ENCODE measurements at places on chromosomes 3 and 15.

DNA sequence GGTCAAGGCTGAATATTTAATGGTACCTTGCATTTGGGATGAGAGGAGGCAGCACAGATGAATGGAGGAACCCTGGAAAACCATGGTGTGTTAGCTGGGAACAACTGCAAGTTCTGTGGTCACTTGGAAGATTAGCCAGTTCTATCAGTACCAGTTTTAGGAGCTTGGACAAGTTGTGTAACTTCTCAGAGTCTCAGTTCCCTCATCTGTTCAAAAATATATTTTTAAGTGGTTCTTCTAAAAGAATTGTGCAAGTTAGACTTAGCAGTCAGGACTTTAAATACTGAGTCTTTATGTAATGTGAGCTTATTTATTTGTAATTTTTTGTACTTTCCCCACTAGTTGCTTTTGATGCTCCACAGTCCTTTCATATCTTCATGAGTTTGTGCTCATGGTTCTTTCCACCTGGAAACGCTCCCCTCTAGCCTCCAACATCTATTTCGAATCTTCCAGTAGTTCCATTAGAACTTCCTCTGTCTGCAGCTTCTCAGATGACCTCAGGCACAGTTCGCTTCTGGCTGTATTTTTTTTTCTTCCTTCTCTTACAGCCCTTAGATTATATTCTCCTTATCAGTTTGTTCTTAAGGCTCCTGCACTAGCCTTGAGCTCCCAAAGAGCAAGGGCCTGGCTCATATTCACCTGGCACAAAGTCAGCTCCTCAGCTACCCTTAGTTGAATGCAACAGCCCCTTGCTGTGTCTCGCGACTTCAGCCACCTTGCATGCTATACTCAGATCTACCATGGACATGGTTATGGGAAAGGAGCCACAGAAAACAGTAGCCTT, 27.1 kb downstream of the ITPR1 start:
- no peak for DNase-seq

- no peak for DNase-seq
Observed at GRCh38 chr3:44918087-44918486, 43.7 kb downstream of the TGM4 start.

DNA sequence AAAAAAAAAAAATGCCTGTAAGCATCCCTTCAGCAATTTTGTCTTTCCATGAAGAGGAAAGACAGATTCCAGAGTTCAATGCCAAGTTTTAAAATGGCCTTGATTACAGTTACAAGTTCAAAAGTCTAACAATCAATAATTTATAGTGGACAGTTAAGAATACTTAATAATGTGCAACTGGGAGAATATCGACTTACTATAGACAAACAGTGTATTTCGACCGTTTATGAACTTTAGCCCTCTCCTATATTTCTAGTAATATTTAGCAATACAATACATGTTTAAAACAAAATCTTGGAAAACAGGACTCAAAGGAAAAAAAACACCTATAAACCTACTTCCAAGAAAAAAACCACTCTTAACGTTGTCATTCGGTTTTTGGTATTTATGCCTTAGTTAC, 1.5 kb downstream of the PBRM1 start:
- no peak for DNase-seq

DNA sequence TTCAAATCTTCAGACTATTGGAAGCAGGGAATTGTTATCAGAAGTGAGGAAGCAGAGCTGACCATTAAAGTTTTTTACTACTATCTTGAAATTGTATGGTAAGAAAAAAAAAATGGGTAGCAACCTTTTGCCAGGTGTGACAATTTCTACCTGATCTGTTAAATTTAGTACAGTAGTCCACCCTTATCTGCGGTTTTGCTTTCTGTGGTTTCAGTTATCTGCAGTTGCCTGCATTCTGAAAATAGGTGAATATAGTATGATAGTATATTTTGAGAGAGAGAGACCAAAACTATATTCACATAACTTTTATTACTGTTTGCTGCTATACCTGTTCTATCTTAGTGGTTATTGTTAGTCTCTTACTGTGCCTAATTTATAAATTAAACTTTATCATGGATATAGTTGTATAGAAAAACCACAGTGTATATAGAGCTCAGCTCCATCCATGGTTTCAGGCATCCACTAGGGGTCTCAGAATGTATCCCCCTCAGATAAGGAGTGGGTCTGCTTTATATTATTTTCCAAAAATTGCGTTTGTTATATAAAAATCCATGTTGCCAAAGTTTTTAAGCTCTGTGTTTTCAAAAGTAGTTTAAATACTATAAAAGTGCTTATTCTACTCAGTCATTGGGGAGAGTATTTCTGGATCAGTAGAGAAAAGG, 69.9 kb downstream of the PTPRG start:
- no peak for DNase-seq

Data from AG09309 (cell line).